ENCODE measurements at places on chromosomes 5 and 9.

DNA sequence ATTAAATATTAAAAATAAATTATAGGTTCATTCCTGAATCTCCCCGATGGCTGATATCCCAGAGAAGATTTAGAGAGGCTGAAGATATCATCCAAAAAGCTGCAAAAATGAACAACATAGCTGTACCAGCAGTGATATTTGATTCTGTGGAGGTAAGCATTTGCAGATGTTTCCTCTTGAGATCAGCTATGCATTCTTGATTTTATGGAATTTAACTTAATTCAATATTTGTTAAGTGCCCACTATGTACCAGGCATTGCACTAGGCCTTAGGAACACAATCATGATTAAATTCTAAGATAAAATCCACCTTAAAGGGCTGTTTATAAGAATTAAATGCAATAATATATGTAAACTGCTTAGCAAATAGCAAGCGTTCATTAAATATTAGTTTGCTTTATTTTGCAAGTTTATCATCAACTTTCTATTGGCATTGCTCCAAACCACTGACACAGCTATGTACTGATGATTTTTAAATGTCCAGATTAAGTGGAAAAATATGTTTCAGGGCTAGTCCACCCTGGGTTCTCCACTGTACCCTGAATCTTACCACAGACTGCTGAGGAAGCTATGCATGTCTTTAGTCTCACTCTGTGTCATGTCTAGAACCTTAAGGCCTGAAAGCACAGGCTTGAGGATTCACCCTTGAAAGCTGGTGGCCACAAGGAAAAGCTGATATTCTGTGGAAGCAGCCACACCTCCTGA is 33.2 kb downstream of the SLC22A4 start:
- DNase-seq, result peak; percentile 22

DNA sequence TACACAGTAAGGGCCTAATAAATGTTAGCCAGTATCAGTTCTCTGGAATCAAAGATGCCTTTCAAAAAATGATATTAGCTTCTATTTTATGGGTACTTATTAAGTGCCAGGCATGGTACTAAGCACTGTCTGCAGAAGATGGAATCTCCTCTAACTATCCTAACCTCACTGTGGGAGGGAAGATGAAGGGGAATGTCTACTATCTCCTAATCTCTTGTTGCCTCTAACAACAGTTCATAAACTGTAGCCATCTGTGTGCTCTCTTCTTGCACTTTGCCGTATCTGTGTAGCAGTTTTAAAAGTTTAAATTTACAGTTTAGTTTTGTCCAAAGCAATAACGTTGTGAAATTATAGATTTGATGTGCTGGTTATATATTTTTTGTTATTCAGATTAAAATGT is 99.6 kb upstream of the CCDC112 start:
- no peak for DNase-seq

GRCh38 chr9:15834541-15834940 is 281.7 kb downstream of the CCDC171 start:
- no peak for DNase-seq

DNA sequence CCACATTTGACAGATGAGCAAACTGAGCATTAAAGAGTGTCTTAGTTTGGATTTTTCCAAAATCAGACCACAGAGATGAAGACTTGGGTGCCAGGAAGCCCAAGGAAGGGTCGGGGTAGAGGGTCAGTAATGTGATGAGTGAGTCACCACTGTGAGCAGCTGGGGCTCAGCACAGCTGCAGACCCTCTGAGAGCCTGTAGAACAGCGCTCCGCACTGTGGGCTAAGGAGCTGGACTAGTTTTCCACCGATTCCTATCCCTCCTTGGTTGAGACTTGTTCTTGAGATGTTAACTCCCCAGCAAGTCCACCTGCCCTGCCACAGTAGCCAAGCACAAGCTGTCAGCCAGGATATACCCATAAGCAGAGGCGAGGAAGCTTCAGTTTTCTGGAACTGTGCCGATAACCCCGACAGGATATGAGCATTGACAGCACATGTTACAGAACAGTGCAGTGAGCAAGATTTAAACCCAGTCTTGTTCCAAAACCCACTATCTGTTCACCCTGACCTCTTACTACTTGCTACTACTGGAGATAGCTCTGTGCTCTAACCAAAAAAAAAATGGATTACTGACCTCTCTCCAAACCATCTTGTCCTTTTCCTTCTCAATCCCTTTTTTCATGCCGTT is 31.8 kb downstream of the EGFLAM start:
- DNase-seq, result no peak

GRCh38 chr9:94928691-94929368 is 202.3 kb downstream of the AOPEP start:
- DNase-seq, result no peak

DNA sequence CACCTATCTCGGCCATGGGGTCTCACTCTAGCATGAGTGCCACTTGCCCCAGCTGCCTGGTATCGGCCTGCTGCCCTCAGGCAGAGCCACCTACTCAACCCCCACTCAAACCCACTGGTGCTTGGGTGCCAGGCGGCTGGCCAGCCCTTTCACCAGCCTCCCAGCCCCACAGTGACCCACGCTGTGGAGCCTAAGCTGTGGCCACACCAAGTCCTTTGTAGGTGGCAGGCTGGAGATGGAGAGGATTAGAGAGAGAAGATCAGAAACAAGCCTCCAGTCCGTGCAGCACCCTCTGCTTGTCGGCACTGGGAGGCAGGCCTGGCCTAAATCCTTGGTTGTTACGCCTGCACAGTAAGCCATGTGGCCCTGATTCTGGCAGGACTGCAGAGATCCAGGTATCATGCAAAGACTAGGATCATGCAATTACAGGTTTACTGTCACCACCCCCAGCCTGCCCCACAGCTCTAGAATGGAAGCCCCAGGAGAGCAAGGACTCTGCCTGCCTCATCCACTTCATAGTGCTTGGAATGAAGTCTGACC is 171.7 kb downstream of the COL23A1 start:
- DNase-seq, result no peak

DNA sequence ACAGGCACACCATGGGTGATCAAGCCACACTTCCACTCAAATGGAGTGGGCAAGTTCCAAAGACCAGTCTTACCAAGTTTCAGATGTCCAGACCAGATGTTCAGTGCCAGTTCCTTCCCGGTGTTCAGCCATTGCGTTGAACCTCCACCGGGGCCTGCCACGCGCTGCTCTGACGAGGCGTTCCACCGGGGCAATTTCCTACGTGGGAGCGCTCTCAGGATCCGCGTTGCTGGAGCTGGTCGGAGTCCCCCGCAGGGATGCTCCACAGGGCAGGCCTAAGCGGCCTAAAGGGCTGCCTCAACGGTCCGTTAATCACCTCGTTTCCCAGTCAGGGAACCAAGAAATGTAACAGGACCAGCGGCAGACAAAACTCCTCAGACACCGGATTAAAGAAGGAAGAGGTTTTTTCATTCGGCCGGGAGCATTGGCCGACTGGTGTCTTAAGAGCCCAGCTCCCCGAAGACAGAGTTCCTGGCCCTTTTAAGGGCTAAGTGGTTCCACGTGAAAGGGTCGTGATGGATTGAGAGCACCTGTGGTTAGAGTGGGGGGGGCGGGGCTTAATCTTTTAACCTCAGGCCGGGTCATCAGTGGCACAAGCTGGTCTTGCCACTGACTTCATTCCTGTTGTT is 35.7 kb upstream of the PPP1R26 start:
- peak; percentile 9 for DNase-seq

GRCh38 chr5:152089644-152090043 is 165.0 kb upstream of the GLRA1 start:
- DNase-seq, result peak; percentile 60

DNA sequence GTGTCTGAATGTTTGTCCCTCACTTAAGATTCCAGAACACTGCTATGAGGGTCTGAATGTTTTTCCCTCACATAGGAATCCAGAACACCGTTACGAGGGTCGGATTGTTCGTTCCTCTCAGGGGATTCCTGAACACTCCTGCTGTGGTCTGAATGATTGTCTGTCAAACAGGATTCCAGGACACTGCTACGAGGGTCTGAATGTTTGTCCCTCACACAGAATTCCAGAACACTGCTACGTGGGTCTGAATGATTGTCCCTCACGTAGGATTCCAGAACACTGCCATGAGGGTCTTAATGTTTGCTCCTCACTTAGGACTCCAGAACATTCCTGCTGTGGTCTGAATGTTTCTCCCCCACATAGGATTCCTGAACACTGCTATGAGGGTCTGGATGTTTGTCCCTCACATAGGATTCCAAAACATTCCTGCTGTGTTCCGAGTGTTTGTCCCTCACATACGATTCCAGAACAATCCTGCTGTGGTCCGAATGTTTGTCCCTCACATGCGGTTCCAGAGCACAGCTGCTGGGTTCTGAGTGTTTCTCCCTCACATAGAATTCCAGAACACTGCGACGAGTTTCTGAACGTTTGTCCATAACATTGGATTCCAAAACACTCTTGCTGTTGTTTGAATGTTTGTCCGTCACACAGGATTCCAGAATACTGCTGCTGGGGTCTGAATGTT is 199.5 kb downstream of the FOXD4L6 start:
- DNase-seq, result no peak

DNA sequence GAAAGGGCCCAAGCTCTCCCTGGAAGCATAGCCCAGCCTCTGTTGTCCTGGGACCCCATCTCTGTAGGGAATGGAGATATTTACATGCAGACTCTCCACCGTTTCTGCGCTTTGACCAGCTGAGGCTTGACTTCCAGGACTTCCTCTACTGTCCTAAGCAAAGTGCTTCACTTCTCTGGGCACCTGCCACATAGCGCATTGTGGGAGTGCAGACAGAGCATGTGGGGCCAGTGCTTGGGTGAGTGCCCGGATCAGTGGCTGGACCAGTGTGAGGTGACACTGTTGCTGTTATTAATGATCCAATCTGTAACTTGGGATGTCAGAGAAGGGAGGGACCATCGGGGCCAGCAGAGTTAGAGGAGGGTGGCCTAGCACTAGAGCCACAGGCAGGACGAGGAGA is 10.5 kb downstream of the CXCL14 start:
- no peak for DNase-seq

GRCh38 chr5:134813407-134813806 is 32.4 kb upstream of the C5orf24 start:
- no peak for DNase-seq

DNA sequence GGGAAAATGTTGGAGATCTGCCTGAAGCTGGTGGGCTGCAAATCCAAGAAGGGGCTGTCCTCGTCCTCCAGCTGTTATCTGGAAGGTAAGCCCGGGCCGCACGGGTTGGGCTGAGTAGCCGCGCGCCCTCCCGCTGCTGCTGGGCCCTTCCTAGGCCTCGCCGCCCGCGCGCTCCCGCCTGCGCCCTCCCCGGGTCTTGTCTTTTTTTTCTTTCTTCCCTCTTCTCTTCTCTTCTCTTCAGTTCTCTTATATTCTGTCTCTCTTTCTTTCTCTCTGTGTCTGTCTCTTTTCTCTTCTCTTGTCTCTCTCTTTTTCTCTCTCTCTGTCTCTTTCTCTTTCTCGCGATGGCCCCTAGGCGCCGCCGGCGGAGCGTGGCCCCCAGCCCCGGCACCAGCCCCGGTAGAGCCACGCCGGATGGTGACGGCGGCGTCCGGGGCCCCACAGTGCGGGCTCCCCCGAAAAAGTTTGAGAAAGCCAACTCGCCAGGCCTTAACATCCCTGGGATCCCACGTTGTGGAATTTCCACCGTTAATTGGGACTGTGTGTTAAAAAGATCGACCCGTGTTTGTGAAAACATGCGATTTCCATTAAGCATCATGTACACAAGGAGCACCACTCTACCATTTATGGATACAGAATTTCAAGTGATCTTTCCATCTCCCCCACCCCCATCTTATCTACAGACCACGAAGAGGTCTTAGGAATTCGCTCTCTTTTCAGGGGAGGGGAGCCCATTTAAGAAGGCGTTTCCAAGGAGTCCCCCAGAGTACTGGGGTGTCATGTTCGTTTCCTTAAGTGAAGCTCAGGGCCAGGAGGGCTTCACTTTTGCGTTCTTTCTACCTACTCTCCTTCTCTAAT is 616 bp downstream of the ABL1 start:
- DNase-seq, result peak; percentile 87

DNA sequence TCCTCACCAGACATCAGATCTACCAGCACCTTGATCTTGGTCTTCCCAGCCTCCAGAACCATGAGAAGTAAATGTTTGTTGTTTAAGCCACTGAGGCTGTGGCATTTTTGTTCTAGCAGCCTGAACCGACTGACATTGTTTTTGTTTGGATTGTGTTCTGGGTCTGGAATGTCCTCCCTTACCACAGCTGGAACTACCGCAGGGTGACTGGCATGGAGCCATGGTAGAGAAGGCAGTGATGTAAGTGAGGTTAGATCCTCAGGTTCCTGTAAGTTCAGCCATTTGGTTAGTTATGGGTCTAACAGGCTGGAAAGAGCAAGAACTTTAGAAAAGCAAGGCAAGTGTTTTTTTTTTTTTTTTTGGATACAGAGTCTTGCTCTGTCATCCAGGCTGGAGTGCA is 209.3 kb downstream of the DAB2IP start:
- no peak for DNase-seq

GRCh38 chr5:78698191-78698791 is 49.7 kb upstream of the LHFPL2 start:
- DNase-seq, result peak; percentile 46

DNA sequence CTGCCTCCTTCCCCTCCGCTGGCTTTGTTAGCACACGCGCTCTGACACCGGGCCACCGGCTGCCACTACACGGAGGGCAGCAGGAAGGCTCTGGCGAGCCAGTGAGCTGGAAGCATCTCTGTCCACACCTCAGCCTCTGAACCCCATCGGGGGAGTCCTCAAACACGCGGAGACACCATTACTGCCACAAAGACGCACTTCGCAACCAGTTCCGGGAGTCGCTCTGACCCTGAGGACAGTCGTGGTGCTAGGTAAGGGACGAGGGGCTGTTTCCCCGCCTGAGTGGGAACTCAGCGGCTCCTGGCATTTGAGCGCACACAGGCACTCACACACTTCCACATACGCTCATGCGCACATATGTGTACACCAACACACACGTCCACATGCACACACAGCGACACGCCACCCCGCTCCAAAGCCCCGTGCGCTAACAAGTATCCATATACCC is 160.0 kb downstream of the C9orf152 start:
- DNase-seq, result peak; percentile 92

- DNase-seq, result no peak
These were observed 151.1 kb upstream of the ERCC6L2 start for GRCh38 chr9:95724253-95724991.

DNA sequence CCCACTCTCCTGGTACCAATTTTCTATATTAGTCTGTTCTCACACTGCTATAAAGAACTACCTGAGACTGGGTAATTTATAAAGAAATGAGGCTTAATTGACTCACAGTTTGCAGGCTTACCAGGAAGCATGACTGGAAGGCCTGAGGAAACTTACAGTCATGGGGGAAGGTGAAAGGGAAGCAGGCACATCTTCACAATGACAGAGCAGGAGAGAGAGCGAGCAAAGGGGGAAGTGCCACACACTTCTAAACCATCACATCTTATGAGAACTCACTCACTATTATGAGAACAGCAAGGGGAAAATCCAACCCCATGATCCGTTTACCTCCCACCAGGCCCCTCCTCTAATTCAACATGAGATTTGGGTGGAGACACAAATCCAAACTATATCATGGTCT is 72.2 kb downstream of the ATG10 start:
- no peak for DNase-seq

DNA sequence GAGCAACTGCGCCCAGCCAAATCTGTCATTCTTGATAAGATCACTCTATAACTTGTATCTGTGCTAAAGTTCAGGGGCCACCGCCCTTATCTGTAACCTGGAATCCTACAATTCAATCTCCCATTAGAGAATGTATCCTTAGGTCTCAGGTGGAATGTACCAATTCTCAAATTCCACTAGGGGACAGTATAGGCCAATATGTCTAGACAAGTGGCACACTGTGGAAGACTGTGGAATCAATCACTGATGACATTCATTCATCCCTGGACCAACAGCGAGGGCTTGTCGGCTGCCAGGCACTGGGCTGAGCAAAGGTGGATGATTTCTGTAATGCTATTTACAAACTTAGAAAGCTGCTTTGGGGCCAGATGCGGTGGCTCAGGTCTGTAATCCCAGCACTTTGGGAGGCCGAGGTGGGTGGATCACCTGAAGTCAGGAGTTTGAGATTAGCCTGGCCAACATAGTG is 28.7 kb upstream of the MEGF9 start:
- no peak for DNase-seq
